ENCODE measurements at places on chromosomes 4 and X.

DNA sequence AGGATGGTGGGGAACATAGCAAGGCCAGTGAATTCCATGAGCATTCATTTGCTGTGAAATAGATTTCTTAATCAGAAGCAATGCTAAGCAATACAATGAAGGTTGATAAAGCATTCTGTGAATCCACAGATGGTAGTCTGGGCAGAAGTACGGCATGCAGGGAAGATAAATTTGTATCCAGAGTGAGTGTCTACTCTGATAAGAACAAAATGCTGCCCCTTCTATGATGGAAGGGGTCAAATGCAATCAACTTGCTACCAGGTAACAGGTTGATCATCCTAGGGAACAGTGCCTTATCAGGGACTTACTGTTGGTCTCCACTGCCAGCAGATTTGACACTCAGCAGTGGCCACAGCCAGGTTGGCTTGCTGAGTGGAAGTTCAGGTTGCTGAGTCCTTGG, 189.4 kb downstream of the MAB21L2 start:
- no peak for DNase-seq

DNA sequence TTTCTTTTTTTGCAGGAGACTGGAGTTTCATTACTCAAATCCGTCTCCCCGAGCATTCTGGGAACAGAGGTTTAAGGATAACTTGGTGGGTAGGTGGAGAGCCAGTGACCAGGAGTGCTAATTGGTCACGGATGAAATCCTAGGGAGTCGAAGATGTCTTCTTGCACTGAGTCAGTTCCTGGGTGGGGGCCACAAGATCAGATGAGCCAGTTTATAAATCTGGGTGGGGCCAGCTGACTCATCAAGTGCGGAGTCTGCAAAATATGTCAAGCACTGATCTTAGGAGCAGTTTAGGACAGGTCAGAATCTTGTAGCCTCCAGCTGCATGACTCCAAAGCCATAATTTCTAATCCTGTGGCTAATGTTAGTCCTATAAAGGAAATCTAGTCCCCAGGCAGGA, 741.3 kb downstream of the PCDH7 start:
- DNase-seq, result no peak

- DNase-seq, result no peak
Observed at GRCh38 chrX:40174001-40174853, 76.5 kb upstream of the BCOR start.

DNA sequence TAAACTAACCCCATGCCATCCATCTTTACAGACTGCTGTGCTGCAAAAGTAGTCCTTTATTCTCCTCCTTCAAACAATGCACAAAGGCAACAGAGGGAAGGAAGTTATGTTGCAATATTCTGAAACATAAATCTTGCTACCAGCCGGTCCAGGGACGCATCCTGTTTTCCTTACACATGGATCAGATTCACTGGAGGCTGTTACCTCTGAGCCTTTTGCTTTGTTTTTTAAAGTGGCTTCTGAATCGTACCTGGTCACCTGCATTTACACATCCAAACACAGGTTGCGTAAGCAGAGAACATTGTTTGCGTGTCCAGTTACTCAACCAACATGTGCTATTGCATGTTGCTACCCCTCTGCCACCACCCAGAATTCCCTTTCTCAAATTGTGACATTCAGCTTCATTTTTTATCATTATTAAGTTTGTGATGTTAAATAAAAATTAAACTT, 8.8 kb downstream of the PPARGC1A start:
- no peak for DNase-seq

- DNase-seq, result no peak
Observed at GRCh38 chrX:15714529-15714928, 23.5 kb upstream of the CA5B start.

GRCh38 chr4:165393704-165394103, 14.9 kb downstream of the CPE start:
- no peak for DNase-seq

DNA sequence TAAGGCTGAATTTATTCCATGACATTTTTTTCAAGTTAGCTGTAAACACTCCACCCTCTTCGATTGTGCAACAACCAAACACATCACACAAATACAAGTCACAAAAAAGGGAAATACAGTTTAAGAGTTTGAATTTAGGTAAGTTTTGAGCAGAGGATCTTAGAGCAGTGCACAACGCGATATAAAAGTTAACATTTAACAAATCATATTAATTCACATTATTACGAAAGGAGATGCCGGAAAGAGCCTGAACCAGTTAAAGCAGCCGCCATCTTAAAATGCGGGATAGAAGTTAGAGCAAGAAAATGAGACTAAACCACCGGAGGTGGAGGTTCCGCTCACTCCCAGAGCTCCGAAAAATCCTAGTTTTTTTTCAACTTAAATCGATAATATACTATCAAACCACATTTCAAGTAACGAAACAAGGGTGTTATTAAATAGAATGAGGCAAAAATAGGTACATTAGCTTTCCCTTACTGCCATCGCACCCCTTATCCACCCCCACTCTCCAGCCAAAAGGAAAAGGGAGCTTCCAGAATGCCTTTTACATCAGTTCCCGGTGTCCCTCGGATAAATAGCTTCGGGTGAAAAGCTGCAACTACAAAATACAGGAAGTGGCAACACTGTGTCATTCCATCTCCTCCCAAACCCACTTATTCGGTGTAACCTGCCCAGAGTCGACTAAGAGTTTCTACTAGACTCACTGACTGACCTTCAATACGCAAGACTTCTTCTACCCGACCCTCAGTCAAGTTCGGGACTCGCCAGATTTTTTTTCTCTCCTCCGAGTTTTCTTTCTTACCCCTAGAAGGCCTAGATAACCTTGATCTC, 1.9 kb downstream of the UBE2D3 start:
- DNase-seq, result peak; percentile 42

DNA sequence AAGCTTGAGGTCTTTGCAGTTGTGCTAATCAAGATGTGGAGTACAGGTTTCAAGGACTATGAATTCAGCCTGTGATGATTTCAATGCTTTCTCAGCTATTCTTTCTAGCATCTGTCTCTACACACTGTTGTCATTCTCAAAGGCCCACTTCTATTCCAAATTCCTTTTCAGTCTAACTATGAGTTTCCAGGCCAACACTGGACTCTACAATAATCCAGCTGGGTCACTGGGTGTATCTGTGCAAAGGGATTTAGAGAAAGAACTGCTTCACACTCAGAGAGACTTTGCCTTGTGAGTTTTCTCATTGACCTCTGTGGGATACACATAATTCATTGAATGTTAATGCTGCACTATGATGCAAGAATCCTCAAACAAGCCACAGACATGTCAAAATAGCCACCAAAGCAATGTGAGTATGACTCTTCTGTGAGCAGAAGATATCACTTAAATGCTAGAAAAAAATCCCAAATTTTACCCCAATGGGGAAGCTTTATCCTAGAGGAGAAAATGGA, 171.8 kb upstream of the CLNK start:
- DNase-seq, result no peak

DNA sequence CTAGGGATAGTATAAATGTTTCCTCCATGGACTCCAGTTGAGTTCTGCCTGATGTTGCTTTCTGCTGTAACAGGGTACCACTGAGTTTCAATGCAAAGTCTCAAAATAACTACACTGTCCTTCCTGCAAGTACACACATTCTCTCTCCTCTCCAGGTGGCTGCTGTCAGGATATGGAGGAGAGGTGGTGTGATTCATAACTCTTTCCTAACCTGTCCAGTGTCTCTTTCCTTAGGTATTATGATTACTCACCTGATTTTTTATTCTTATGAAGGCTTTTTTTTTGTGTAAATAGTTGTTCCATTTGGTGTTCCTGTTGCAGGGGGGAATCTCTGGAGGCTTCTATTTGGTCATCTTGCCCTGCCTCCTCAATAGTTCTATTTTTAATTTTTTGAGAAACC, 39.8 kb upstream of the POF1B start:
- no peak for DNase-seq

DNA sequence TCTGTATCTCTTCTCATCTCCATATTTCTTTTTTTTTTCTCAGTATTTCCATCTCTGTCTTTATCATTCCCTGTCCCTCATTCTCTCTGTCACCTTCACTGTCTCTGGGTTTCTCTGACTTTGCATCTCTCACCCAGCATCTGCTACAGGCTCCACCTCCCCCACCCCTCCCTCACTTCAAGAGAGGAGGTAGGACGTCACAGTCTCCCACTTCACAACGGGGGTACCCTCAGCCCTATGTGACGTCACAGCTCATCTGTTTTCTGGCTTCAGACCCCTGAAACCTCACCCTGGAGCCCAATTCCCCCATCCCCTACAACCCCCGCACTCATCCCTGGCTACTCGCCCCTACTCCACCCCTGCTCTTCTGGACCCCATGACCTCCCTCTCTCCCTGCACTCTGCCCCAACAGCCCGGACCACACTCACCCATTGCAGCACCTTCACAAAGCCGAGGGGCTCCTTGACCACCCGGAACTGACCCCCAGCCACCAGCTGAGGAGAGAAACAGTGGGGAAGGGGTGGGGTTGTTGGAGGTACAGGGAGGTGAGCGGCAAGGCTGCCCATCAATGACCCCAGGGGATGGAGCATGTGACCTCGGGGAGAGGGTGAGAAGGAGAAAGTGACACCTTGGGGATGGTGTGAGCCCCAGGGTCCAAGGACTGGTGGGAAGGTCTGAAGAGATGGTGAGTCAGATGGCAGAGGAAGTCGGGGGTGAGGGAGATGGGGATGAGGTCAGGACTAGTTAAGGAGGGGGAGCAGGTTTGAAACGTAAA, 1.3 kb downstream of the SYP start:
- DNase-seq, result no peak

DNA sequence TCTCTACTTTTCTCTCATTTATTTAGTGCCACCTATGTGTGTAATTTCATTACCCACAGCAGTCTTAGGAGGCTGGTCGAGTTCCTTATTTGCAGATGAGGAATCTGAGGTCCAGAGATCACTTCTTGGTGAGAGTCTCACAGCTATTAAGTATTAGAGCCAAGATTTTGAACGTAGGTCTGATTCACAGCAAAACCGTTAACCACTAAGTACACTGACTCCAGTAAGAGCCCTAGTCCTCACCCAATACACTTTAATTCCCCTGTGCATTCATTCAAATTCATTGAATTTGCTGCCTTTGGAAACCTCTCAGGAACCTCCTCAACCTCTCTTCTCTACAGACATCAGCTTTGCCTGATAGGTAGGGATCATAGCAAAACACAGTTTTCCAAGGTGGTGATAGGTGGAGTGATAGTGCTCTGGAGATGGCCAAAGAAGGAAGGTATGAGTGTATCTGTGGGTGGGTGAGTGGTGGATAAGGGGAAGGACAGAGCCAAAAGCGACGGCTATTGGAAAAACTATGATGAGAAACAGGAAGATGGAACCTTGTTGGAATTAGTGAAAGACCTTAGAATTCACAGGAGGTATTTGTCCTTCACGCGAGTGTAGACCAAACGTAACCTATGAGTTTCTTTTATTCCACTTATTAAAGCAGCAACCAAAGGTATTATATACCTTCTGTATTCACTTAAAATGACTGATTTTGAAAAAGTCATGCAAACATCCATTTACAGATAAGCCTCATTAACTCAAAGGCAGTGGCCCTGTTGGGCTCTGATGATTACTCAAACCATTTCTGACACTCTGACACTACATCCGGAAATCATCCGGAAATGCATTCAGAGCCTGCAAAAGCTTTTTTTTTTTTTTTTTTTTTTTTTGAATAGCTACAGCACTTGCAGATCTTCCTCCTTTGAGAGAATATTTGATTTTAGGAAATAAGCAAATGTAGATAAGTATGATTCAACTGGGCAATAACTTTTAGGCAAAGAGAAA, 6.3 kb downstream of the FMR1 start:
- DNase-seq, result no peak

DNA sequence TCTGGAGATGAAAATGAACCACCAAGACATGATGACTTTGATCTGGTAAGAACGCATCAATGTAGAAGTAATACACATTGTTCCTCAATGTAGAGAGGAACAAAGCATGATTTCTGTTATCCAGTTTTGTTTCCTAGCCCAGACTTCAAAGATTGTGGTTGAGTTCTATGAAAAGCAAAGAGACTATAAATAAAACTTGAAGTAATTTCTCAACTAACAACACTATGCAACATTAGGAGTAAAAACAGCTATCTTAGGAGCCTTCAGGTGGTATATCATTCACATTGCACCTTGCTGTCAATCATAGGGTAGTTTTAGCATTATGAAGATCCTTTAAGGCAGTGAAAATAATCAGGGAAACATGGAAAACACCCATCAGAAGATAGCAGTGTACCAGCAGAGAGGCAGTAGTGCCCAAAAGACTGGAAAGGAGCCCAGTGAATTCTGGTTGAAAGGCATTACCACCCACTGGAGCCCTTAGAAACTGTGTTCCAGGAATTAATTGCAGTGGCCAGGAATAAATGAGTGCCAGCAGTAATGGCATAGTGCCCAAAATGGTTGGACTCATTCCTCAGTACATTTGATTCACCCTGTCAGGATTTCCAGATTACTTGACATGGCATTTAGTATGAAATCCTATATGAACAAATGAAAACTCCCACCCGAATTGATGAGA, 300.7 kb upstream of the CXXC4 start:
- DNase-seq, result no peak

DNA sequence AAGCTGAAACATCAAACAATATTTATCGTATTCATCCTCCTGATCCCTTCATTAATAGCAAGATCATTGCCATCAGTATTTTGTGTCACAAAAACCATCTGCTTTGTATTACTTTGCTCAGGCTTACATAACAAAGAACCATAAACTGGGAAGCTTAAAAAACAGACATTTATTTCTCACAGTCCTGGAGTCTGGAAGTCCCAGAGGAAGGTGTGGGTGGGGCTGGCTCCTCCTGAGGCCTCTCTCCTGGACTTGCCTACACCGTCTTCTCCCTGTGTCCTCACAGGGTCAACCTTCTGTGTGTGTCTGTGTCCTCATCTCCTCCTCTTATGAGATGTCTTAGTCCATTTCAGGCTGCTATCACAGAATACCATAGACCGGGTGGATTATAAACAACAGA, 61.3 kb upstream of the MXRA5 start:
- DNase-seq, result no peak

DNA sequence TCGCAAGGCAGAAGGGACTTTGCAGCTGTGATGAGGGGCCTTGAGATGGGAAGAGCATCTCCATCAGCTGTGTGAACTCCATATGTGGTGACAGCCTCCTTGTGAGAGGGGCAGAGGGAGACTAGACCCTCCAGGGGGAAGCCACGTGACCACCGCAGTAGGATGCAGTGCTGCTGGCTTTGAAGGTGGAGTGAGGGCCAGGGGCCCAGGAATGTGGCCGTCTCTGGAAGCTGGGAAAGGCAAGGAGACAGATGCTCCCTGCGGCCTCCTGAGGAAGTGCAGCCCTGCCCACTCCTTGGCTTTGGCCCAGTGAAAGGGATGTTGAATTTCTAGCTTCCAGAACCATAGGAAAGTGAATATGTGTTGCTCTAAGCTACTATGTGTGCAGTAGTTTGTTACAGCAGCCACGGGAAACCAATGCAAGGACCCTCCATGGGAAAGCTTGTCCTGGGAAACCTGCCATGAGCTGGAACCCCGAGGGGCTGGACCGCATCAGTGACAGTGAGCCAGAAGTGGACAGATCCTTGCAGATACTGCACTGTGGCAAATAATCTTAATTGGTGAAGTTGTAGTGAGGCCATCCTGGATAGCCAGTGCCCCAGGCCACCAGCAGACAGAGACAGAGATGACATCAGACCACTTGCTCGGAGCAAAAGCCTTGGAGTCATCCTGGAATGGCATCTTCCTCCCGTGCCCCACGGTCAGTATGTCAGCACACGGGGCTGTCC, 35.4 kb upstream of the SORCS2 start:
- no peak for DNase-seq
